NCI-H460 (cell line): ENCODE measurements at places on chromosomes 1 and 21.

DNA sequence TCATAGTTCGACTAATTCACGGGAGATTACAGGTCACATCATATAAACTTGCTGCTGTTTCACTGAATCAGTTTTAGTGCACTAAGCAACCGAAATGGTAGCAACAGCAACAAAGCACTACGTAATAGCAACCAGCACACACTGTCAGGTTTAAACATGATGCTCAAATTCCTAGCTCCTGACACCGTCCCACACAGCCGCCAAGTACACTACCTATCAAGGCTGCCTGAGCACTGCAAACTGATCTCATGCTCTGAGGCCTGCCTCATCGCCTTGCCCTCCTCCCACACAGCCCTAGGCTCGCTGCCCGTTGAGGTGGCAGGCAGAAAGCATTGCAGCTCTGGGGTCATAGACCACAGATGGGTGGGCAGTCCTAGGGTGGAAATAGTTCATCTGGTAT lies 12.4 kb downstream of the LAMC2 start:
- no peak for DNase-seq

GRCh38 chr1:82565146-82565545 lies 764.4 kb downstream of the ADGRL2 start:
- DNase-seq: peak; percentile 23

DNA sequence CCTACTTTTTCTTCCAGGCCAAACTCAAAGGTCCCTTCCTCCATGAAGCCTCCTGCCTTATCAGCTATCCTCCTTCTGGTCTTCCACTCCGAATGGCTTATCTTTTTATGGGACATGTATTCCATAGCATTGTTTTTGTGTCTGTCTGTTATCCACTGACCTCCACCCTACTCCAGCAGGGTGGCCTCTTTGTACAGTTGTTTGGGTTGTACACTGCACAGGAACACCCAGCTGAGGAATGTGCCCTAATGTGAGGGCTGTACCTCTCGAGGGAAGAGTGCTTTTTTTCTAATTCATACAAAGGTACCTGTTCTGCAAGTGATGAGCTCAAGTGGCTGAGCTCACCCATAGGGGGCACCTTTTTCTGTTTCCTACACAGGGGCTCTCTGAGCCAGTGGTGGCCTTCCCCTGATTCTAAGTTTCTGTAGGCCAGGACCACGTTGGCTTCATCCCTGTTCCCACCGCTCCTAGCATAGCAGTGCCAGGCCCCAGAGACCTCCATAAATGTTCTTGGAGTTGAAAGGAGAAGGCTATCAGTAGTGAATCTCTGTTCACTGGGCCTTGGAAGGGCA lies 108.2 kb downstream of the FOXD2 start:
- DNase-seq: no peak

GRCh38 chr1:16174261-16174868 lies 18.5 kb upstream of the EPHA2 start:
- no peak for DNase-seq

DNA sequence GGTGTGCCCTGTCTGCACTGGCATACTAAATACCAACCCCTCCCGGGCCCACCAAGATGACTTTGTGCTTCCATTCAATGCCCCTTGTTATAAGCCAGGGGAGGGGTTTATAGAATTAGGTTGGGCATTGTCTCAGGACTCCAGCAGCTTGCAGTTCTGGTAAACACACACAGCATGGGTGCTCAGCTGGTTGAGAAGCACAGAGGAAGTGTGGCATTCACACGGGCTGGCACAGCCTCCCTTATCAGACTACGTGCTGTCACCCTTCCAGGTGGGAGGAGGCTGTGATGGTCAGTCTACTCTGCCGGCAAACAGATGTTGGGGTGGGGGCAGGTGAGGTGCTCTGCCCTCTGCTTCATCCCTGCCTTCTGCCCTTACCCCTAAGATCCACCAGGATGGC lies 15.0 kb upstream of the SLC6A17 start:
- DNase-seq: no peak

- no peak for DNase-seq
Observed at GRCh38 chr1:50880373-50880772, 79.7 kb downstream of the FAF1 start.

GRCh38 chr1:42806171-42806570 lies 10.8 kb upstream of the ERMAP start:
- DNase-seq: no peak

- DNase-seq: no peak
Observed at GRCh38 chr1:21911205-21912001, 25.7 kb downstream of the HSPG2 start.

- DNase-seq: no peak
Observed at GRCh38 chr21:38142224-38142623, 114.6 kb upstream of the KCNJ15 start.
